ENCODE measurements at places on chromosomes 16 and 17.

GRCh38 chr17:61097781-61098180 is 301.9 kb upstream of the TBX2 start:
- no peak for DNase-seq

- peak; percentile 25 for DNase-seq
These were observed 715 bp downstream of the TLCD3A start for GRCh38 chr17:732902-733720.

DNA sequence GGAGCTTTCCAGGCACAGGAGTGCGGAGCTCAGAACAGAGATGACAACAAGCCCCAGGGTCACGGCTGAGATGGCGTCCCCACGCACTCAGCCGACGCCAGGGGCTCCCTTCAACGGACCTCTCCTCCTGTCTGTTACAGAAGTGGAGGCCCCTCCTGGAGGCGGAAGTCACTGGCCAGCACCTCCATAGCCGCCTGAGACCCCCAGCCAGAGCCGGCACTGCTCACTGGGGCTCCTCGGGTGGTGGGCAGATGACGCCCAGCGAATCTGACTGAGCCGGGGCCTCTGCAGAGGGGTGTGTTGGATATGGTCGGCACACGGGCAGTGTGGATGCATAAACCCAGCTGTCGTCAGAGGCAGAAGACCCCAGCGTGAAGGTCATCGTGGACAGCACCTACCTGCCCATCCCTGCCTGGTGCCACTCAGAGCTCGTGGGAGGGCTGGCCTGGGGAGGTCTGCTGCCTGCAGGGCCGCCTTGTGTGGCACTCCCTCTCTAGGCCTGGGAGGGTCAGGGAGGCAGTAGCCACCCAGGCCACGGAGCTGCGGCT is 20.0 kb downstream of the NDUFAF8 start:
- no peak for DNase-seq

- DNase-seq, result no peak
These were observed 143.7 kb downstream of the CDH8 start for GRCh38 chr16:61892531-61892930.

DNA sequence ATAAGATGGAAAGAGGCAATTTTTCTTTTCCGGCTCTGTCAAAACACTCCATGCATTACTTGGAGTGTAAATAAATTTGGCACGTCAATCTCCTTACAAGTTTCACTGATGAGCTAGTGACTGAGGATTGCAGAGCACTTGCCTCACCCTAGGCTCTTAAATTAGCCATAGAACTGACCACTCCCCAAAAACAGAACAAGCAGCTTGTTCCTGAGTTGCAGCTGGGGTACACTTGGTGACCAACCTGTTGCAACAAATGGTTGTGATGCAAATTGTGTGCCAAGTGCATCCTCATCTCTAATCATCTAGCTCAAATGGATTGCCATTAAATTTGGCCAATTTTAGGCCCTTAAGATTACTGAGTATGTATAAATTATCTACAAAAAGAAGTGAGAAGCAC is 67.0 kb downstream of the CACNG1 start:
- DNase-seq, result no peak

DNA sequence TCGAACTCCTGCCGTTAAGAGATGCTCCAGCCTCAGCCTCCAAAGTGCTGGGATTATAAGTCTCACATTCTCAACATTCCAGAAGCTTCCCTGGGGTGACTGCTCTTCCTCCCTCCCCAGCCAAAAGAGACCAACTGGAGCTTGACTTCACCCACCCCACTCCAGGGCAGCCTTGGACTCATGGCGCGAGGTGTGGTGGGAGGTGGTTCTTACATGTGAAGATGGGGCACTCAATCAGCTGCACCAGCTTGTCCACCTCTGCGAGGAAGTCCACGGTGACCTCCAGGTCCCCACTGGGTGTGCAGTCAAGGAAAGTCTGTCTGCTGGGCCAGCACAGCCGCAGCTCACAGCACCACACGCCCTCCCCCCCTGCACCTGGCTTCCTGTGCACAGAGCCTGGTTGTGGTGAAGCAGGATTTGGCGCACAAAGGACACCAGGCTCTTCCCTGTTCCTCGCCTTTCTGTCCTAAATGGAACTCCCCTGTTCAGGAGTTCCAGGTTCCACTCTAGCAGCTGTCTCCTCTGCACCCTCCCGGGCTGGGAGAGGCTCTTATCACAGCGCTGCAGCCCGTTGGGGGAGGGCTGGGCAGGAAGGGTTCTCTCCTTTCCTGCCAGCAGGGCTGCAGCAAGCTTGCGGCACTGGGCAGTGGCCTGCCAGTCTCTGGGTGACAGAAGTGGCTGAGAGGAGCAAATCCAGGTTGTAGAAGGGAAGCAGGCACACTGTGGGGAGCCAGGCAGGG is 9.6 kb upstream of the MTSS2 start:
- DNase-seq, result peak; percentile 68

DNA sequence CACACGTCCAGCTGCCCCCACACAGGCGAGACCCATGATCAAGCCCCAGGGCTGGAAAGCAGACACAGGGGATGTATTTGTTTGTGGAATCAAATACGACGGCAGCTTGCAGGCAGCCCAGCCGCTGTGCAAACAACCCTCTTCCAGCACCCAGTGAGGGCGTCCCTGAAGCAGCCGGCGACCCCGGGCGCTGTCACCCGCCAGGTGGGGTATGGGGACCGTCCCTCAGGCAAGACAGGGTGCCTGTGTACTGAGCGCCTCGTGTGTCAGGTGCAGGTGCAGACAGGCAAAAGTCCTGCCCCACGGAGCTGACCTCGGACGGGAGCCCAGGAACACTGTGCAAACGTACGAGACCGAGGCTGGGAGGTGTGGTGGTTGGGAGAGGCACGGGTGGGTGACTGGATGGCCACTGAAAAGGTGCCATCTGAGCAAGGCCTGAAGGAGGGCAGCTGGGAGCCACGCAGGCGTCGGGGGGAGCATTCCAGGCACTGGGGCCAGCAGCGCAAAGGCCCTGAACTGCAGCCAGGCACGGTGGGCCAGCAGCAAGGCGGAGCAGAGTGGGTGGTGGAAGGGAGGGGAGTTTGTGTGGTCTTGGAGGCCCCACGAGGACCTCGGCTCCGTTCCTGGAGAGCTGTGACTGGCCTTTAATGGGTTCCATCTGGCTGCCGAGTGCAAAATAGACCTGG is 48.5 kb downstream of the CBFA2T3 start:
- no peak for DNase-seq

- peak; percentile 97 for DNase-seq
These were observed 8.9 kb downstream of the LDAF1 start for GRCh38 chr16:21167360-21167759.

DNA sequence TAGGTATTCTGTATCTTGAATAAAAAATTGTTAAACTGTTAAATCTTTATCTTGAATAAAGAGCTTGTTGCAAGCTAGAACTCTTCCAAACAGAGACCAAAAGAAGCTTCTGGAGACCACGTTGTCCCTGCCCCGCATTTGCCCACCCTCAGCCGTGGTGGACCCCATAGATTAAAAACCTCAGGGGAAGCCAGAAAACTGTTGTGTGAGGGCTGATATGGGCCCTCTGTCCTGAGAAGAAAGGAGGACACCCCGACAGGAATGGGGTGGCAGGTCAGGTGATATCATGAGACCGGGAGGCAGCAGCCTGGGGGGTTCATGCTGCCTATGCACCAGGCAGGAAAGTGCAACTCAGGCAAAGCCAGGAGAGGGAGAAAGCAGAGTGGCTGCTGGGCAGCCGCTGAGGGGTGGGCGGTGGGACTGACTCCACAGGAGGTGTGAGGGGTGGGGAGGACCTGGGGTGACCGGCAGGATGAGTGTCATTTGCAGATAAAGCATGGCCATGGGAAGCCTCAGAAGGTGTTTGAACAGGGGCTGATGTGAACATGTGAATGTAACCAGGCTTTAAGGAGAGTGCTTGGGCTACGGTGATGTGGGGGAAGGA is 147.8 kb downstream of the IRF8 start:
- no peak for DNase-seq

DNA sequence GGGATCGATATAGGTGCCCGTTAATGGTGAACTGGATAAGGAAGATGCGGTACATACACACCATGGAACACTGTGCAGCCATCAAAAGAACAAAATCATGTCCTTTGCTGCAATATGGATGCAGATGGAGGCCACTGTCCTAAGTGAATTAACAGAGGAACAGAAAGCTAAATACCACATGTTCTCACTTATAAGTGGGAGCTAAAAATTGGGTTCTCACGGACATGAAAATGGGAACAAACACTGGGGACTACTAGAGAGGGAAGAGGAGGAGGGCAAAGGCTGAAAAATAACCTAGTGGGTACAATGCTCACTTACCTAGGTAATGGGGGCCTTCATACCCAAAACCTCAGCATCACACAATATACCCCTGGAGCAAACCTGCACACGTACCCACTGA is 302.6 kb downstream of the XYLT1 start:
- no peak for DNase-seq

Data from RCC 7860 (cell line).